ENCODE measurements at places on chromosomes 2 and 18. TPM values are rescaled to one million over a fixed set of nuclear protein-coding genes. Genes with fewer than 3 reads are reported as not detected.

Gene RAB3GAP1
- 53.0 TPM for total RNA-seq

Gene CYP26B1
- 0.78 TPM for total RNA-seq

Gene KYNU
- 0.07 TPM for total RNA-seq

Gene UPP2
- not detected for total RNA-seq

Gene MARCHF4
- total RNA-seq, result 3.6 TPM

Gene CNTNAP5
- not detected for total RNA-seq

Gene DSG2
- total RNA-seq, result under 0.01 TPM

Gene MARCO
- total RNA-seq, result not detected

Gene UGT1A4
- total RNA-seq, result not detected

Gene UBR3
- 36.3 TPM for total RNA-seq

Gene ST6GAL2
- not detected for total RNA-seq

Gene INHBB
- 0.25 TPM for total RNA-seq

Gene SERPINB12
- total RNA-seq, result not detected

Gene MALL
- 72.2 TPM for total RNA-seq

Gene SCN1A
- not detected for total RNA-seq

DNA sequence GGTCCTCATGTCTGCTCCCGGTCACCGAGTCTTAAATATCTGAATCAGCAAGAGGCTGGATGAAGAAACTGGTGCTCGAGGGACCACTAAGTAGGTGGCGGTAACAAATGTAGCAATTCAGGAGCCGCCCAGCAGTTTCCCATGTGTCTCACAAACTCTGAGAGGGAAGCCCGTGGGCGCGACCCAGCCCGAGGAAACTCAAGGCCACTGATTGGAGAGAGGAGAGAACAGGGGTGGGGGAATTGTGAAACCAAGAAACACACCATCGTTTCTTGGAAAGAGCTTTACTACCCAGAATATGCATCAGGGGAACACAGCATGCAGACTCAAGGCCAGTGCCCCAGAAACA is 10.8 kb downstream of the MLPH start:
- DNase-seq, result no peak

GRCh38 chr18:78619854-78620253 is 359.8 kb upstream of the SALL3 start:
- no peak for DNase-seq

DNA sequence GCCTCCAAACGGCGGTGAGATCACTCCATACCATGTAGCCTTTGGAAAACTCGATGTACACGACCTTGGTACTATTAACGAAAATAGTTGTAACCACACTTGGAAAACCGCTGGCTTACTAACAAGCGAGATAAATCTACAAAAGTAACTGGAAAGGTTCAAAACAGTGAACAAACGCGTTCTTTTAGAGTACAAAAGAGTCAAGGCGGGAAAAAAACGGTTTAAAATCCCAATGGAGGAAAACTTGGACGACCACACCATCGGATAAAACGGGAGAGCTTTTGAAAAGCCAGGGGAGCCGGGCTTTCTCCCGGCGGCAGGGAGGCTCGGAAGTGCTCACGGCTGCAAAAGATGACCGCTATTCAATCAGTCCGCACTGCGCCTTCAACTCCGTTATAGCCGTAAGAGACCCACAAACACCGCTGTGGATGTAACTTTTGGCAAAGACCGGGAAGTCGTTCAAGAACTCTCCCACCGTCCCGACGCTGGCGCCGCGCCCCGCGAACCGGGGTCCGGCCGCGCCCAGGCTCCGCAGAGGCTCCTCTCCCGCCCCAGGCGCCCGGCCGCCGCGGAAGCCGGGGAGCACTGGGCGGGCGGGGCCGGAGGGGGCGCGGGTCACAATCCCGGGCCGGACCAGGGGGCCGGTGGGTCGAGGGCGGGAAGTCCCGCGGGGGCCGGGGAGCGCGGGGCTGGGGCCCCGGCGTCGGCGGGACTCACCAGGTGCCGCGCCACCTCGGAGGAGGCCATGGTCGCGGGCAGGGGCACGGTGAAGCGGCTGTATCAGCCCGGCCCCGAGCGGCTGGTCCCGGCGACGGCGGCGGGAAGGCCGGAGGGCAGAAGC is 465 bp downstream of the SEPTIN10 start:
- DNase-seq, result no peak

- no peak for DNase-seq
Observed at GRCh38 chr2:55856936-55857335, 66.6 kb downstream of the EFEMP1 start.

GRCh38 chr2:42921721-42922120 is 129.3 kb upstream of the HAAO start:
- no peak for DNase-seq

- no peak for DNase-seq
Observed at GRCh38 chr2:150063931-150064548, 423.4 kb downstream of the RND3 start.

GRCh38 chr18:75551071-75551470 is 123.6 kb upstream of the SMIM21 start:
- DNase-seq, result no peak

DNA sequence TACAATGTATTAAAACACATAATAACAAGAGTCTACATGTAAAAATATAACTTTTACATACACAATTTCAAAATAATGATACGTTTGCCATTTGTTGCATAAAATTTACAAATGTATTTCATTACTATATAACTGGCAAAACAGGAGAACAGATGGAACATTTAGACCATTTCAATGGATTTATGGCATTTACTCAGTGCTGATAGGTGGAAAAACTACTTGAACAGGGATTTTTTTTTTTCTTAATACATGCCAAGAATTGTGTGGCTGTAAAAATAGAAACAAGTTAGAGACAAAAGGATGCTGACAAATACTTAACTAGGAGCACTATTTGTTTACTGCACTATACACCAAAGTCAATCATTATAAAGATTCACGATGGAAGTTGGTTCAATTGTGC is 266.8 kb upstream of the CCDC68 start:
- DNase-seq, result no peak

- no peak for DNase-seq
Observed at GRCh38 chr2:21466341-21466927, 342.7 kb downstream of the TDRD15 start.

- no peak for DNase-seq
Observed at GRCh38 chr2:67773851-67774250, 289.0 kb downstream of the C1D start.

DNA sequence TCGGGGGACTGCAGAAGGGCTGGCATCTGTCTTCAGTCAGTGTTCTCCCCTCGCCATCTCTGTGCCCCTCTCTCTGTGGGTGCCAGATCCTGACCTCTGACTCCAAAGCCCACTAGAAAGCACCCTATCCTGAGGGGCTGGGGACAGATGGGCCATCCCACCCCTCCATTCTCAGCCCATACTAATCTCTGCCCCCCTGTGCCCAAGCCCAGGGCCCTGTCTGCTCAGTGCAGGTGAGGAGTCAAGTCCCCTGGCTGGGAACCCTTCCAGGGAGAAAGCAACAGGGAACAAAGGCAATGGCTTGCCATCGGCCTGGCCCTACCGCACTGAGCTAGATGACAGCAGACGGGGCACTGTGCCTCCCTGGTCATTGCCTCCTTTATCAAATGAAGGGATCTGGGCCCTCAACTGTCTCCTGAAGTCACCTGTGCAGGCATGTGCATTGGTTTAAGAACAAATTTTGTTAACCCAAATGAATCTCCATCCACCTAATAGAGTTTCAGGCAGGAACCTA is 42.7 kb upstream of the ID2 start:
- no peak for DNase-seq

GRCh38 chr18:74806073-74806472 is 208.4 kb downstream of the ZNF407 start:
- DNase-seq, result no peak

GRCh38 chr2:227823922-227824321 is 10.3 kb downstream of the CCL20 start:
- DNase-seq, result no peak

DNA sequence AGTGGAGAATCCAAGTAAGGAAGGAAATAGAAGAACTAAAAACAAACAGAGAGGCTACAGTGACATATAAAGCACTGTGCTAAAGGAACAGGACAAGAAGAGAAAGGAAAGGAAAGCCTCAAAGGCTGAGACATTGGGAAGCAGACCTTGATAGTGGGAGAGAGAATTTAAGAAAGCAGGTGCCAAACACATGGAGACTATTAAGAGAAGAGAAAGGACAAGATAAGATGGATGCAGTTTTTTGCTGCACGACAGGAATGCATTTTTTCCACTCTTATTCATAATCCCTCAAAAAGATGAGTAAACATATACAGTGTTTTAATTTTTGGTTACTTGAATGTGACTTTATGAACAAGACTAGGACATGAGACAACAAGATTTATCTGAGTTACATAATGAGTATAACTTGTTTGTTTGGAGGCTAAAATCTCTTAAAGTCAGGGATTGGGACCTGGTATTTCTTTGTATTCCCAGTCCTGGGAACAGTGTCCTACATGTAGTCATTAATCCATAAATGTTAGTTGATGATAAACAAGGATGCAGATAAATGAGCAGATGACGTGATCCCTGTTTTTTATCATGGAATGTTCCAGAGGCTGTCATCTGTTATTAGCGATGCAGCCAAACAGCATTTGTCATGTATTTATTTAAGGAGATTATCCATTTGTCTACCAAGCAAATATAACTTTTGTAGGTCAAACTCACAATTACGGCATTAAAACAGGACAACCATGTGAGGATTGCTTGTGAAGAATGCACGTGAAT is 141.7 kb downstream of the DNER start:
- DNase-seq, result no peak

GRCh38 chr18:79241755-79242154 is 154.0 kb upstream of the NFATC1 start:
- DNase-seq, result no peak

DNA sequence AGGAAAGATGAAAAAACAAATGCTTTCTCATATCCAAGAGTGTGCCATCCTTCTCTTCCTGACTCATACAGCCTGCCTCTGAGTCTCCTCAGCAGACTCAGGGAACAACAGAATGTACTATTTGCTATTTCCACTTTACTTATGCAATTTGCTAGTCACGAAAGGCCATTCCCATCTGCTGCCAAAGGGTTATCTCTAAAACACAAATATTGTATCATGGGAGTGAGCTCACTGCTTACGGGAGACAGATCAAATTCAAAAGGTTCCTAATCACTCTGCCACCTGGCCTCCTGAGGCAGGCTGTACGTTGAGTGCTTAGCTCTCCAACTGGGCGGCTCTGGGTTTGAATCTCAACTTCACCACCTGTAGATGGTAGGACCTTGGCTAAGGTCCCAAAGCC is 92.0 kb downstream of the GAREM1 start:
- DNase-seq, result no peak

GRCh38 chr2:191109888-191110287 is 40.9 kb downstream of the STAT4 start:
- no peak for DNase-seq

- no peak for DNase-seq
Observed at GRCh38 chr2:207256476-207257207, 90.9 kb upstream of the KLF7 start.

DNA sequence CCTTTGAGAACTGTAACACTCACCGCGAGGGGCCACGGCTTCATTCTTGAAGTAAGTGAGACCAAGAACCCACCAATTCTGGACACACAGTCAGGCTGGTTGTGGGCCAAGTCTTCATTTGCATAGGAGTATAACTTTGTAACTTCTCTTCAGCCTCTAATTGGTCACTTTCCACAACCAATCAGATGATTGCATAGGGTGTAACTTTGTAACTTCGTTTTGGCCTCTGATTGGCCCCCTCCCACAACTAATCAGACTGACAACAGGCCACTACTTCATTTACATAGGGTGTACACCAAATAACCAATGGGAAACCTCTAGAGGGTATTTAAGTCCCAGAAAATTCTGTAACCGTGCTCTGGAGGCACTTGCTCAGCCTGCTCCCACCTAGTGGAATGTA is 77.5 kb upstream of the TCF4 start:
- DNase-seq, result no peak

- no peak for DNase-seq
Observed at GRCh38 chr2:144469798-144470197, 50.1 kb downstream of the ZEB2 start.

GRCh38 chr2:99805930-99806476 is 316.2 kb upstream of the REV1 start:
- DNase-seq, result no peak

DNA sequence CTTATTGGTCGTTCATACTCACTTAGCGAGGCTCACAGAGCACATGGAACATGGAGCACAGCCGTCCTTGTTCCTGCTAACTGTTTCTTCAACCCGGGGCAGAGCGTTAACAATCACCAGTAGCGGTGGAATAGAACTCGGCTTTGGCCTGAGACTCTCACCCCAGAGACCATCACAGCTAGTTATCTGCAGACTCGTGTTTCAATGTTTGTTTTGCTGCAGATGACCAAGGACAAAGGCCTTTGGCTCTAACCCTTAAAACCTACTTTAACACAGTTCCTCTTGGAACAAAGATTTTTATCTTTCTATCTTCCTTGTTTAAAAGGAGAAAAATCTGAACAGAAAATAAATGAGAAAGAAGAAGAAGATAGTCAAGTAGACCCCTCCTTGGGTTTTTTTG is 320.2 kb upstream of the UBE2E3 start:
- DNase-seq, result no peak

GRCh38 chr18:54515149-54515548 is 75.9 kb upstream of the DYNAP start:
- no peak for DNase-seq
